ENCODE measurements at places on chromosomes 12 and 14. TPM values are rescaled to one million over a fixed set of nuclear protein-coding genes. Genes with fewer than 3 reads are reported as not detected.

The PLEKHG7 gene
- not detected for total RNA-seq

The DNAH10 gene
- total RNA-seq, result not detected

The SLC5A8 gene
- total RNA-seq, result not detected

The CMKLR1 gene
- total RNA-seq, result not detected

The SOAT2 gene
- total RNA-seq, result 0.79 TPM

The PTHLH gene
- 1.9 TPM for total RNA-seq

The CAPZA3 gene
- total RNA-seq, result not detected

The YY1 gene
- 35.8 TPM for total RNA-seq

The NKX2-1 gene
- total RNA-seq, result not detected

The LALBA gene
- total RNA-seq, result not detected

The KLHL33 gene
- total RNA-seq, result 0.11 TPM

The PAX9 gene
- total RNA-seq, result 8.5 TPM

The HOXC10 gene
- total RNA-seq, result 1.4 TPM

The CHPT1 gene
- total RNA-seq, result 6.1 TPM

The DENND5B gene
- 9.2 TPM for total RNA-seq

The KLRD1 gene
- total RNA-seq, result 0.68 TPM

The IFNG gene
- not detected for total RNA-seq

The RD3L gene
- total RNA-seq, result not detected

The RBP5 gene
- total RNA-seq, result 1.3 TPM

The LRRK2 gene
- total RNA-seq, result 0.48 TPM

The KIF26A gene
- 0.53 TPM for total RNA-seq

The SLC7A7 gene
- total RNA-seq, result 5.9 TPM

The NFATC4 gene
- 76.3 TPM for total RNA-seq

The AKAP6 gene
- 2.8 TPM for total RNA-seq

The KRT79 gene
- 0.28 TPM for total RNA-seq

The MYF6 gene
- total RNA-seq, result not detected

The ENO2 gene
- total RNA-seq, result 38.8 TPM

The SRSF5 gene
- total RNA-seq, result 385 TPM

The MYF5 gene
- total RNA-seq, result not detected

The TPH2 gene
- total RNA-seq, result not detected

The DPPA3 gene
- not detected for total RNA-seq

All from PC-9 (cell line).